Heart left ventricle (tissue), 16 donors: ENCODE measurements at places on chromosomes 1 and 21. TPM values are rescaled to one million over a fixed set of nuclear protein-coding genes. Genes with fewer than 3 reads are reported as not detected.

Gene CACNA1E
- polyA plus RNA-seq = 0.03 TPM

Gene GBP4
- 10.4 TPM for polyA plus RNA-seq

Gene DUSP10
- polyA plus RNA-seq = 2.7 TPM

Gene MIA3
- 48.6 TPM for polyA plus RNA-seq

Gene OR10J5
- not detected for polyA plus RNA-seq

Gene NKAIN1
- polyA plus RNA-seq = not detected

Gene MOB3C
- polyA plus RNA-seq = 6.0 TPM

Gene OR2L5
- not detected for polyA plus RNA-seq

Gene VWA5B1
- 0.11 TPM for polyA plus RNA-seq

Gene VASH2
- polyA plus RNA-seq = 0.19 TPM

Gene MCL1
- 118 TPM for polyA plus RNA-seq

Gene TRPM2
- polyA plus RNA-seq = 0.91 TPM

Gene AKR7A3
- 0.12 TPM for polyA plus RNA-seq

Gene NTNG1
- polyA plus RNA-seq = not detected

Gene AGMAT
- polyA plus RNA-seq = 0.12 TPM

Gene MLLT11
- 23.4 TPM for polyA plus RNA-seq

Gene SLAMF9
- 0.24 TPM for polyA plus RNA-seq

Gene DENND4B
- 41.5 TPM for polyA plus RNA-seq

GRCh38 chr1:71835442-71835813 is 446.9 kb downstream of the NEGR1 start:
- no peak for DNase-seq

DNA sequence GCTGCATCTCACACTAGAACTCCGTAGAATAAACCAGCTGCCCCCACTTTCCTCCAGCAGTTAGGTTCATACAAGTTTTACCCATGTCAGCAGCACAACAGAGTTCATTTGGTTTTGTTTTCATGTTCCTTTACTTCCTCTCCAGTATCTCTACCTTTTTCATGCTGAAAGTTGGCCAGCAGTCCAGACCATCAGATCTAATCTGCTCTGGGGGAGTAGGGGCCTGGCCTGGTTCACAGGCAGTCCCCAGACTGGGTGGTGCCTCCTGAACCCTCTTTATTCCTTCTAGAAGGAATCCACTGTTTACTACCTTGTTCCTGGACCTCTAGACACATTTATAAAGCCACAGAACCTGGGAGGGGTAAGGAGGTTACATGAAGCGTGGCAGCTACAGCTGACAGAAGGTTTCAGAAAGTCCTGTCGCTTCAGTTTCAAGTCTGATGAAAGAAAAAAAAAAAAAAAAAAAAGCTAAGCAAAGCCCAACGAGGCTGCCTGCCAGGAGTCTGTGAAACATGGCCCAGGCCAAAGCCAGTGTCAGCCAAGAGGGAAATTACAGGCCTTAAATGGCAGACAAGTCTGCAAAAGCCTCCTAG is 184.6 kb upstream of the JUN start:
- DNase-seq = peak; percentile 84

GRCh38 chr1:183411091-183411490 is 7.1 kb downstream of the NMNAT2 start:
- no peak for DNase-seq

DNA sequence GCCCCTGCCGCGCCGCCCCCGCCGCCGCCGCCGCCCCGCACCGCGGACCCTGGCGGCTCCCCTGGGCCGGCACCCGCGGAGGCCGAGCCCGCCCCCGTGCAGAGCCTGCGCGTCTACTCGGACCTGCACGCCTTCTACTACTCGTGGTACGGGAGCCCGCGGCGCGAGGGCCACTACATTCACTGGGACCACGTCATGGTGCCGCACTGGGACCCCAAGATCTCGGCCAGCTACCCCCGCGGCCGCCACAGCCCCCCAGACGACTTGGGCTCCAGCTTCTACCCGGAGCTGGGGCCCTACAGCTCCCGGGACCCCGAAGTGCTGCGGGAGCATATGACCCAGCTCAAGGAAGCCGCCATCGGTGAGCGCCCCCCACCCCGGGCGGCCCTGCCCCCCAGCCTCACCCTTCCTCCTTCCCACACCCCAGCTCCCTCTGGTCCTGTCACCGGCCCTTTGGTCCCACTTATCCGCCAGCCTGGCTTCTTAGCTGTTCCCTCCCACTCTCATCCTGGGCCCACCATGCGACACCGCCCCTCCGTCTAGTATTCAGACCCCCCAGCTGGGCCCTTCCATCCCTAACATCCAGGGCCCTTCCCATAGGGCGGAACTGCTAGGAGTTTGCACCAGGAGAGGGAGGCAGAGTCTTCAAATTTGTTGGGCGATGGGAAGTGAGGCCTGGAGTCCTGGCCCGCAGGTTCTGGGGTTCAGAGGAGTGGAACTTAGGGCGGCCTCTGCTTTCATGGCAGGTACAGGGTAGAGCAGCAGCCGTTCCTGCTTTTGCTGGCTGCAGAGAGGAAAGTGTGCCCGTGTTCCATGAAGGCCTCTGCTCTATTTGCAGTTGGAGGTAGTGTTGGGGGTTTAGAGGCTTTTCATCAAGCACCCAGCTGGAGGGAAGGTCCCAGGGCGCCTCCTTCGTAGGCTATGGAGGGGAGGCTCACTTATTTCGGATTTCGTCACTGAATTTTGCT is 1.0 kb downstream of the MANEAL start:
- DNase-seq = peak; percentile 23

DNA sequence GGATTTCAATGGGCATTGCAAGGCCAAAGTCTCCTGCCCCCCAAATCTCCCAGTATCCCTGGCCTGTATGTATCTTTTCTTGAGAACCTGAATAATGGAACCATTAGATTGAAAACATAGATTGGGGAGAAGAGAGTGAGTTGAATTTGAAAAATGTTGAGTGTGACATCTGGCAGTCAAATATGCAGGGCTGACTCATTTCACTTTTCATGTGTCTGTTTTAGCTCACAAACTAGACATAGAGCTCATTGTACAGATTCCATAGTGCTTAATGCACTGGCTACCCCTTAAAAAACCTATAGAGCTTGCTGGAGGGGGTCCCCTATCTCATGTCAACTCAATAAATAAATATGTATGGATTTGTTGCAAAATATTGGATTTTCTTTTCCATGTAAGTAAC is 30.8 kb downstream of the DDR2 start:
- DNase-seq = no peak

GRCh38 chr1:95308276-95309030 is 74.4 kb downstream of the RWDD3 start:
- no peak for DNase-seq

DNA sequence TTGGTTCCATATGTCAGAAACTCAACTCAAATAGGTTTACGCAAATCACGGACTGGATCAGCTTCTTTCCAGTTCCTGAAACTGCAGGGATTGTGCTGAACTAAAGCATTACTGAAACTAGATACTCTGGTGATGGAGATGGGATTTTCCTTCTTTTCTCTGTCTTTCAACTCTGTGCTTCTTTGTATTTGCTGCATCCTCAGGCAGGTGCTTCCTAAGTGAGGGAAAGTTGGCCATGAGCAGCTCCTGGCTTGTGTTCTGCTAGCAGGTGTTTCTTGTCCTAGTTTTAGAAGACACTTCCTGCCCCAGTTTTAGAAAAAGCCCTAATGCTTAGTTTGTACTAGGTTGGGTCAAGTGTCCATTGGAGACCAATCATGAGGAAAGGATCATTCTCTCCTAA is 86.7 kb upstream of the USP24 start:
- DNase-seq = no peak

GRCh38 chr1:158969166-158969565 is 37.8 kb downstream of the PYHIN1 start:
- no peak for DNase-seq

GRCh38 chr1:50371749-50372148 is 51.5 kb downstream of the DMRTA2 start:
- no peak for DNase-seq

GRCh38 chr1:208300084-208300770 is 56.0 kb upstream of the PLXNA2 start:
- DNase-seq = no peak

- DNase-seq = no peak
These were observed 78.0 kb upstream of the RNPC3 start for GRCh38 chr1:103447471-103447870.

DNA sequence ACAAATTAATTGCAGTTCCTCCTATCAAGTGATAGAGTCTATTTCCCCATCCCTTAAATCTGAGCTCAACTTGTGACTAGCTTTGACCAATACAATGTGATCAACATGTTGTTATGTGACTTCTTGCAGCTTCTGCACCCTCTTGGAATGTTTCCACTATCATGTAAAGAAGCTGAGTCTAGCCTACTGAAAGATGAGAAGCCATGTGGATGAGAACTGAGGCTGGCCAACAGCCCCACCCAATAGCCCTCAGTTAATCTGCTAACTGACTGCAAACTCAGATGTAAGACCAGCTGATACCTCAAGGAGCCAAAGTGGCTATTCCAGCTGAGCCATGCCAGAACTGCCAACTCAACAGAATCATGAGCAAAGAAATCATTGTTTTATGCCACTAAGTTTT is 44.0 kb downstream of the LYST start:
- no peak for DNase-seq

DNA sequence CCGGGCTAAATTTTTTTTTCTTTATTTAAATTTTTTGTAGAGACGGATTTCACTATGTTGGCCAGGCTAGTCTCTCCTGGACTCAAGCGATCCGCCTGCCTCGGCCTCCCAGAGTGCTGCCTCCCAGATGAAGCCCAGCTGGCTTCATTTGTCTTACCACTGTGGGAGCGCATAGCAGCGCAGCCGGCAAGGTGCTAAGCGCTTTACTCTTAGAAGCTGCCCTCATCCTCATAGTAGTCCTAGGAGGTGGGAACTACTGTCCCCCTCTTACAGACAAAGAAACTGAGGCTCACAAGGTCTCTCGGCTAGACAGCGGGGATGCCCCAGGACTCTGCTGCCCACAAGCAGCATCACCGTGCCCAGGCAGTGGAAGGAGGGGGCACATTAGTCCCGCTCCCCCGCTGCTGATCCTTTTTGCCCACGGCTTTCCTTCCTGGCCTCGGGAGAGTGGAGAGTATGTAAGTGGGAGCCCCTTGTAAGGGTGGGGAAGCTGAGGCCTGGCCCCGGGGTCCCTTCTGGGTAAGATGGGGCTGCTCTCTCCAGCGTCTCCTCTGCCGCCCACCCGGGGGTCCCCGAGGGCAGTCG is 726 bp downstream of the TMEM54 start:
- no peak for DNase-seq

DNA sequence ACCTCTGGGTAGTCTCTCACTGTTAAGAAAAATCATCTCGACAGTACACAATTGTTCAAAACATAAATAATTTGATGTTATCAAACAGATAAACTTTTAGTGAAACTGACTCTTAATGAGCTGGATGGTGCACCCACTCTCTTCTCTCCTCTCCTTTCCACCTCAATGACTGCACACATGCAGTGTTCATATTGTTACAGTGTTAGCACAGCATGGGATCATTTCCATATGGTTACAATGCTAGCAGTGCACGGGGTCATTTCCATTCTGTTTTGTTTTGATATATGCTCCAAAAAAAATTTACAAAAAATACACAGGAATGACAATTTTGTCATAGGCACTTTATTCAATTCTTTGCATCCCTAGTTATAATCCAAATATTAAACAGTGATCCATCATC is 26.4 kb upstream of the RNF187 start:
- DNase-seq = no peak

DNA sequence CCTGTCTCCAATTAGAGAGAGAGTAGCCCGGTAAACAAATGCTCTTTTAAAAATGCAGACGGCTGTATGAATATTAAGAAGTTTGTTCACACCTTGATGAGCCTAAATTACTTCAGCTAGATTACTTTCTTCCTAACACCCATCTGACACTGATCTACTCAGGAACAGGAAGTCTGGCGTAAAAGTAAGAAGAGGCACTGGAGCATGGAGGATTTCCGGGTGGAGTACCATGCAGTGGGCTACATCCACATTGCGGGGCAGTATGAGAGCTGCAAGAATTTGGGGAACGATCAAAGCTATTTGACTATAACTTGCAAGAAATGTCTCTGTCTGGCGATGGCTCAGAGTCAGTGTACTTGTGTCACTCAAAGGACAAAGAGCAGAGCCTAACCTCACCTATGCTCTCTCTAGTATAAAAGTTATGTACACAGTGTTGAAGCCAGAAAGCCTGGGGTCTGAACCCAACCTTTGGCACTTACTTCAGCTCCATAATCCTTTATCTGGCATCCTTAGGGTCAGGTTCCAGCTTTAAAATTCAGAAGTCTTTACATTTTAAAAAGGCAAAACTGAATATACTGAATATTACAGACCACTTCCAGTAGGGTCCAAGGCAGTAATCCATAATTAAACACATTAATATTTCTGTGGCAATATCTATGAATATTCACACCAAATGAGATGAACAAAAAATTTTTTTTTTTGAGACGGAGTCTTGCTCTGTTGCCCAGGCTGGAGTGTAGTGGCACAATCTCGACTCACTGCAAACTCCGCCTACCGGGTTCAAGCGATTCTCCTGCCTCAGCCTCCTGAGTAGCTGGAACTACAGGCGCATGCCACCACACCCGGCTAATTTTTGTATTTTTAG is 7.9 kb upstream of the GNPAT start:
- no peak for DNase-seq

GRCh38 chr1:228979325-228979699 is 244.0 kb downstream of the RHOU start:
- DNase-seq = no peak

- DNase-seq = no peak
These were observed 1.6 kb downstream of the TMEM50B start for GRCh38 chr21:33478182-33478581.

DNA sequence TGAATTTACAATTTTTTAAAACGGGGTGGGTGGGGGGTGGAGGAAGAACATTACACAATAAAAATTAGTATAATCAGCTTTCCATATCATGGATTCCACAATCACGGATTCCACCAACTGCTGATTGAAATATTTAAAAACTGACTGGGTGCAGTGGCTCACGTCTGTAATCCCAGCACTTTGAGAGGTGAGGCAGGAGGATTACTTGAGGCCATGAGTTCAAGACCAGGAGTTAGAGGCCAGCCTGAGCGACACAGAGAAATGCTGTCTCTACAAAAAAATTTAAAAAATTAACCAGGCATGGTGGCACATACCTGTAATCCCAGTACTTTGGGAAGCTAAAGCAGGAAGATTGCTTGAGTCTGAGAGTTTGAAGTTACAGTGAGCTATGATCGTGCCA is 254.7 kb downstream of the ATG4C start:
- DNase-seq = no peak

DNA sequence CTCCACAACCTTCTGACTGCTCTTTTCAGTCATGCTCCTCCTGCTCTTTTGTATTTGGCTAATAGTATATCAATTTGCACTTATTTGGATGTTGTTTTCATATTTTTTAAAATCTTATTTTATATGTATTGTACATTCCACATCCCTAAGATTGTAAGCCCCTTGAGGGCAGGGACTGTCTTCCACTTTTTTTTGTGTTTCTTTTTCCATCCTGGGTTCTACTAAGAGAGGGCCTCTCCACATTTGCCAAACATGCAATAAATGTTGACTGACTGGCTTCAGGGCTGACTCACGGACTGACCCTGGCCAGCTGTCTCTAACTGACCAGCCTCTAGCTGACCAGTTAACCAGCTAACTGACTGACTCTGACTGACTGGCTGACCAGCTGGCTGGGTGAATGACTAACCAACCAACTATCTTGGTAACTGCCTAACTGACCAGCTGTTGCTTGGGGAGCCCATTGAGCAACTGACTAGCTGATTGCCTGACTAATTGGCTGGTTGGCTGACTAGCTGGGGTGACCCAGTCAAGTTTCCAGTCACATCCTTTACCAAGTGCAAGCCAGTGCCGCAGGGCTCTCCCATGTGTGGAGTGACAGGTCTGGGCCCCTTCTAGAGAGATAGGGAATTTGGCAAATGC is 16.1 kb downstream of the CSF1 start:
- DNase-seq = no peak

GRCh38 chr1:108048301-108049177 is 83.6 kb upstream of the VAV3 start:
- no peak for DNase-seq

GRCh38 chr1:203388683-203389082 is 37.8 kb upstream of the FMOD start:
- no peak for DNase-seq
